ENCODE measurements at places on chromosomes 11 and 22. TPM values are rescaled to one million over a fixed set of nuclear protein-coding genes. Genes with fewer than 3 reads are reported as not detected.
A peak's percentile ranks its signal among the peaks of the same experiment; 100 is the strongest.

Gene SCGB2A2
- polyA plus RNA-seq: not detected

Gene PRRG4
- 0.97 TPM for polyA plus RNA-seq

Gene OTOG
- not detected for polyA plus RNA-seq

Gene OR52I2
- polyA plus RNA-seq: not detected

Gene PLAAT4
- 30.0 TPM for polyA plus RNA-seq

Gene SLC17A6
- not detected for polyA plus RNA-seq

Gene UPK3A
- polyA plus RNA-seq: not detected

Gene NLRP14
- 0.05 TPM for polyA plus RNA-seq

DNA sequence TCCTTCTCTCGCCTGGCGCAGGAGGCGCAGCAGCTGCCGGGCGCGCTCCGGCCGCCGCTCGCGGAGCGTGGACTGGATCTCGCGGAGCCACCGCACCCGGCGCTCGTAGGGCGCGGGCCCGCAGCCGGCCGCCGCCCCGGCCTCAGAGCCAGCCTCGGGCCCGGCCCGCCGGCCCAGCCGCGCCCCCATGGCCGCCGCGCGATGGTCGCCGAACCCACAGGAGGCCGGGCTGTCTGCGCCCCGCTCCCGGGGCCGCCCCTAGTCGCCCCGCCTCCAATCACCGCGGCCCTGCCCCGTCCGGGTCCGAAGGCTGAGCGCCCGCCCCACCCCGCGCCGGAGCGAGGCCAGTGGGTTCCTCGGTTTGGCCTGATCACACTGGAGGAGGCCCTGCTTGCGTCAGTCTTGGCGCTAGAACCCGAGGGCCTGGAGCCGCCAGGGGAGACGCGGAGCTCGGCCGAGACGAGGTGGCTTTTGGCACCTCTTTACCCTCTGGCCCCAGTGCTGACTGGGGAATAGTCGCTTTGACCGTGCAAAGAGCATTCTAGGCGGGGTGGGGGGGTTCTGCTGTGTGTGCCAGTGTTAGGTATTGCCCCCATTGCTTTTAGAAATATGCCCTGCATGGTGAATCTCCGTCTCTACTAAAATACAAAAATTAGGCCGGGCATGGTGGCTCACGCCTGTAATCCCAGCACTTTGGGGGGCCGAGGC, at the start of gene LRRC75B:
Gene LRRC75B, minus strand, starts transcription at position 223 of the 708 bp plus-strand sequence. Its CDS starts 34 bp downstream, at position 189.
- no peaks in the 10 kb centered on the region for H3K27me3 ChIP-seq
- DNase-seq: peak; percentile 86
- peaks cover 3% of the 10 kb centered on the region for H3K4me1 ChIP-seq
- no peak within 1 kb of the TSS for H3K27ac ChIP-seq
- H3K4me3 ChIP-seq: no peak within 1 kb of the TSS

DNA sequence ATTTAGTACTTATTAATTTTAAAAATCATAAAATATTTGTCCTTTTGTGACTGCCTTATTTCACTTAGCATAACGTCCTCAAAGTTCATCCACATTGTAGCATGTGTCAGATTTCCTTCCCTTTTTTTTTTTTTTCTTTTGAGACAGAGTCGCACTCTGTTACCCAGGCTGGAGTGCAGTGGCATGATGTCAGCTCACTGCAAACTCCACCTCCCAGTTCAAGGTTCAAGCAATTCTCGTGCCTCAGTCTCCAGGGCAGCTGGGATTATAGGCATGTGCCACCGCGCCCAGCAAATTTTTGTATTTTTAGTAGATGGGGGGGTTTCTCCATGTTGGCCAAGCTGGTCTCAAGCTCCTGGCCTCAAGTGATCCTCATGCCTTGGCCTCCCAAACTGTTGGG, 10.6 kb downstream of the RAB6A start:
- H3K27ac ChIP-seq: no peak overlapping the region
- H3K36me3 ChIP-seq: no peaks in the 10 kb centered on the region
- H3K4me3 ChIP-seq: no peak overlapping the region

GRCh38 chr11:113121746-113122145, 160.5 kb downstream of the NCAM1 start:
- H3K4me1 ChIP-seq: peaks cover 28% of the 10 kb centered on the region
- no peak for DNase-seq
- no peaks in the 10 kb centered on the region for H3K36me3 ChIP-seq
- H3K27ac ChIP-seq: no peak overlapping the region

GRCh38 chr22:17897858-17898257, 123.6 kb upstream of the BID start:
- H3K4me1 ChIP-seq: no peaks in the 10 kb centered on the region
- H3K27ac ChIP-seq: no peak overlapping the region
- no peak for DNase-seq
- no peak overlapping the region for H3K4me3 ChIP-seq
- H3K36me3 ChIP-seq: no peaks in the 10 kb centered on the region
- H3K27me3 ChIP-seq: no peaks in the 10 kb centered on the region

DNA sequence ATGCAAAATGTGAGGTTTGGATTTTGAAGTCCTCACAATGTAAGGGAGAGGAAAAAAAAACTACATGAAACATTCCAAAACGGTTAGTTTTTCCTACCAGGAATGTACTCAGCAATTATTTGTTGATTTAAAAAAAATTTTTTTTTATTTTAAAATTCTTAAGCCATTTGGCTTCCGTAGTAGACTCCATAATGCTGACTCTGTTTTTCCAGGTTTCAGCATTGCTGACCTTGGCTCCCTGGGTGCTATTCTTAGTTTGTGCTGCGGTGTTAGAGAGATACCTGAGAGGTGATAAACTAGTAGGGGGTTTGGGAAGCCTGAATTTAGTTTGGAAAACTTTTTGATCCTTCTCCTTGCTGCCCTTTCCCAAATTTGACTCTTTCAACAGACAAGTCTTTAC, 10.6 kb downstream of the STT3A start:
- peaks cover 95% of the 10 kb centered on the region for H3K36me3 ChIP-seq
- no peak overlapping the region for H3K27ac ChIP-seq
- no peaks in the 10 kb centered on the region for H3K4me1 ChIP-seq
- DNase-seq: no peak
- H3K4me3 ChIP-seq: no peak overlapping the region

DNA sequence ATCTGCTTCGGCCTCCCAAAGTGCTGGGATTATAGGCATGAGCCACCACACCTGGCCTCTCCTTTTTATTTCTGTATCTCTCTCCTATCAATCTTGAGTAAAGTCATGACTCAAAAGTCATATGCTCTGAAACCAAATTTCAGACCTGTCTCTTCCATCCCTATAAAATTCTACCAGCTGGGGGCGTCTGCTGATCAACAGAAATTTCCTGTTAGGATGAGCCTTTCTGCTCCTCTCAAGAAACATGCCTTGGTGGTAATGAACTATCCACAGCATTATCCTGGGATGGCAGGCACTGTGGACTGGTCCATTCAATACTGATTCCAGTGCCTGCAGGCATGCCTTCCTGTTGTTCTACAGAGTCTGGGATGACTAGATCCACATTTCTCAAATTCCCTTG, 472.6 kb downstream of the NELL1 start:
- no peak for DNase-seq
- no peaks in the 10 kb centered on the region for H3K27me3 ChIP-seq
- H3K4me1 ChIP-seq: no peaks in the 10 kb centered on the region
- no peak overlapping the region for H3K4me3 ChIP-seq
- no peaks in the 10 kb centered on the region for H3K36me3 ChIP-seq
- H3K27ac ChIP-seq: no peak overlapping the region

DNA sequence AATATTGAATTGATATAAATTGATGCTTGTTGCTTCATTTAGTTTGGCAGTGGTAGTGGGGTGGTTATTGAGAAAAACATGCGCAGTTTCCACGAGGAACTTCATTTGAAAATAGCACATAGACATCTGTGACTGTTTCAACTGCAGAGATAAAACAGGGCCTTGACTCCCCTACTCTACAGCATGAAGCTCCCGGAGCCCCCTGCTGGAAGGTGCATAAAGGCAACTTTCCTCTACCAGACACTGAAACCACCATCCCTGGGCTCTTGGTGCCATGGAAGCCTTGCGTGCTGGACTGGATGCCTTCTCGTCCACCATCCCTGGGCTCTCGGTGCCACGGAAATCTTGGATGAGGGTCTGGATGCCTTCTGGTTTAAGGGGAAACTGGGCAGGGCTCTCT, 195.9 kb downstream of the CSNK2A3 start:
- DNase-seq: no peak
- no peaks in the 10 kb centered on the region for H3K27me3 ChIP-seq
- no peaks in the 10 kb centered on the region for H3K4me1 ChIP-seq
- no peaks in the 10 kb centered on the region for H3K36me3 ChIP-seq

- H3K36me3 ChIP-seq: no peaks in the 10 kb centered on the region
- H3K4me1 ChIP-seq: peaks cover 76% of the 10 kb centered on the region
- no peaks in the 10 kb centered on the region for H3K27me3 ChIP-seq
Measured at GRCh38 chr22:28909375-28909774, 26.0 kb downstream of the ZNRF3 start.

- no peaks in the 10 kb centered on the region for H3K36me3 ChIP-seq
- H3K4me1 ChIP-seq: peaks cover 26% of the 10 kb centered on the region
- H3K4me3 ChIP-seq: no peak overlapping the region
- no peak overlapping the region for H3K27ac ChIP-seq
Measured at GRCh38 chr11:76115555-76115954, 90.7 kb downstream of the WNT11 start.

GRCh38 chr11:62048100-62048499, 75.7 kb upstream of the INCENP start:
- DNase-seq: no peak
- H3K4me3 ChIP-seq: no peak overlapping the region
- no peaks in the 10 kb centered on the region for H3K27me3 ChIP-seq
- H3K36me3 ChIP-seq: no peaks in the 10 kb centered on the region

GRCh38 chr11:6745465-6746015, 26.2 kb downstream of the OR2AG2 start:
- no peaks in the 10 kb centered on the region for H3K36me3 ChIP-seq
- peak overlapping the region; percentile 21 for H3K27ac ChIP-seq
- DNase-seq: no peak
- H3K4me1 ChIP-seq: no peaks in the 10 kb centered on the region

DNA sequence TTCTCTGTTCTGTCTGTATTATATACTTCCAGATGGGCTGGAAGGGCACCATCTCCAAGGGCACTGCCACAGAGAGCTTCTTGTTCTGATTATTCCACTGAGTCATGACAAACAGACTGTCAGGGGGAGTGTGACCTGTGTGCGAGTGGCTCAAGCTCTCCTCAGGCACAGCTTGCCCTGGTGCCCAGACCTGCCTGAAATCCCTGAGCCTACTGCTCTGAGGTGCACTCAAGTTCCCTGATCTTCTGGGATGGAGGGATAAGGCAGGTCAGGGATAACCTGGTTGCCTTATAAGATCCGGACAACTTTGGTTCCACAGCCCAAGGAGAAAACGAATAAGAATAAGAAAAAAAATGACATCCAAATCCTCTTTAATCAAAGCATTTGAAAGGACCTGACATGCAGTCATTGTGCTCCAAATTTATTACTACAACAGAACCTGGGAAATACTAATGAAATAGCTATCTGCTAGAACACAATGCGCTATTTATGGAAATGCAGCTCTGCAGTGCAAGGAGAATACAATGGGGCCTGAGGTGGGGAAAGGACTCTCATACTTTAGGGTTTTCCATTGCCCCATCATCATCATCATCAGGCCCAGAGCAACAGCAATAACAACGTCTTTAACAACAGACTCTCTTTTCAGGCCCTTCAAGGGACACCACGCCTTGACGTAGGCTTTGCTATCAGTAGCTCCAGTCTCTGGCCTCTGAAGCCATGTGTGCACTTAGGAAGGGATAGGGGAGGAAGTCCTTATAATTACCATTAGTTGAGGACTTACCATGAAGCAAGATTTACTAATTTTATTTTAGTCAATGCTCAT, 217.1 kb upstream of the KIRREL3 start:
- DNase-seq: no peak
- no peak overlapping the region for H3K27ac ChIP-seq
- no peaks in the 10 kb centered on the region for H3K36me3 ChIP-seq

DNA sequence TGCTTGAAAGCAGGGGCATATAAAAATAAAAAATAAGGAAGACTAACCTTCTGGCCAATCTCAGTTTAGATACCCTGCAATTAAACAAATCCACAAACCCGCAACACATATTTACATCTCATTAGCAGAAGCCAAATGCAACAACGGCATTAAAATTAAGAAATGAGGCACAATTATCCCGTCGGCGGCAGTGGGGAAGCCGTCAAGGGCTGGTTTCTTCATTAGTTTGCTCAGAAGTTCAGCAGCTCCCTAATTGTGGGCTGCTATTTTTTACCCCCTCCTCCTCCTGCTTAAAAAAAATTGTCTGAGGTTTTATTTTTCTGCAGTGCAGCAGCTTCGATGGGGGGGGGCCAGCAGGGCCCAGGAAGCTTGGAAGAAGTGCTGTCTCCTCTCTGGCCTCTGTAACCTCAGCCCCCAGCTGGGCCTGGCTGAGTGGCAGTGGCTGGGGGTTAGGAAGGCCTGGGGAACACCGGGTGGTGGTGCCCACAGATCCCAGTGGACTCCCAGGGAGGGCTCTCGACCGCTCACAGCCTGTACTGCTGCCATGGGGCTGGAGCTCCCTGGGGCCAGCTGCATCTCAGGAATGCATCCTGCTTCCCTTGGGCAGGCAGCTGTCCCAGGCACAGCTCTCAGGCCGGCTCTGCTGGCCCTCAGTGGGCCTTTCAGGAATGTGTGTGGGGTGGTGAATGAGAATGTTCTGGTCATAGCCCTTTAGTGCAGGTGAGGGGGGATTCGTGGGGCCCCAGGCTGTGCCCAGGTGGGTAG, 148.7 kb upstream of the B3GAT1 start:
- DNase-seq: no peak

- H3K4me1 ChIP-seq: no peaks in the 10 kb centered on the region
- H3K27me3 ChIP-seq: no peaks in the 10 kb centered on the region
- H3K27ac ChIP-seq: no peak overlapping the region
- no peaks in the 10 kb centered on the region for H3K36me3 ChIP-seq
Measured at GRCh38 chr22:47446821-47447810, 684.7 kb downstream of the TBC1D22A start.

- no peaks in the 10 kb centered on the region for H3K4me1 ChIP-seq
- no peak for DNase-seq
- no peaks in the 10 kb centered on the region for H3K27me3 ChIP-seq
- H3K36me3 ChIP-seq: no peaks in the 10 kb centered on the region
- no peak overlapping the region for H3K4me3 ChIP-seq
- no peak overlapping the region for H3K27ac ChIP-seq
Measured at GRCh38 chr11:1478011-1478410, 8.6 kb downstream of the MOB2 start.

GRCh38 chr22:20424932-20425565, 12.6 kb downstream of the SCARF2 start:
- H3K4me1 ChIP-seq: no peaks in the 10 kb centered on the region
- H3K27me3 ChIP-seq: peaks cover 13% of the 10 kb centered on the region
- no peak overlapping the region for H3K4me3 ChIP-seq
- DNase-seq: no peak
- H3K36me3 ChIP-seq: no peaks in the 10 kb centered on the region
